ENCODE measurements at places on chromosomes 12 and 14. TPM values are rescaled to one million over a fixed set of nuclear protein-coding genes. Genes with fewer than 3 reads are reported as not detected.

- no peak for DNase-seq
These were observed 148.6 kb downstream of the ASCL1 start for GRCh38 chr12:103105971-103106597.

DNA sequence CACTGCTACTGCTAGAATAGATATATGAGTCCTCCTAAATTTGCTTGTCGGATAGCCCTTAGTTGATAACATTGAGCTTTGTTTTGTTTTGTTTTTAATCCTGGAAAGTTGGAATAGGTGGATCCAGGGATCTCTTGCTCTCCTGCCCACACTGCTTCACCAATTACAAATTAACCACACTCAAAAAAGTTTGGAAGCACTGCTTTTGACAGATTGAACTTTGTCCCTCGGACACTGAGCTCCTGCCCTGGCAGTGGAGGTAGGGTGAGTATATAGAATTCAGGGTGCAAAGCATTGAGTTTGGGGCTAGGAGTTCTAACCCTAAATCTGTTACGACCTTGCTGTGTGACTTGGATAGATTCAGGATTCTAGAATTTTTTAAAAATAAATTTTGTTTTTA, 15.1 kb upstream of the SYNDIG1L start:
- no peak for DNase-seq

The TAS2R7 gene
- total RNA-seq: 0.41 TPM

- no peak for DNase-seq
These were observed 489.8 kb upstream of the FLRT2 start for GRCh38 chr14:85040046-85040685.

The MGAT4C gene
- 72.2 TPM for total RNA-seq
